ENCODE measurements at places on chromosomes 7 and 10. TPM values are rescaled to one million over a fixed set of nuclear protein-coding genes. Genes with fewer than 3 reads are reported as not detected.

DNA sequence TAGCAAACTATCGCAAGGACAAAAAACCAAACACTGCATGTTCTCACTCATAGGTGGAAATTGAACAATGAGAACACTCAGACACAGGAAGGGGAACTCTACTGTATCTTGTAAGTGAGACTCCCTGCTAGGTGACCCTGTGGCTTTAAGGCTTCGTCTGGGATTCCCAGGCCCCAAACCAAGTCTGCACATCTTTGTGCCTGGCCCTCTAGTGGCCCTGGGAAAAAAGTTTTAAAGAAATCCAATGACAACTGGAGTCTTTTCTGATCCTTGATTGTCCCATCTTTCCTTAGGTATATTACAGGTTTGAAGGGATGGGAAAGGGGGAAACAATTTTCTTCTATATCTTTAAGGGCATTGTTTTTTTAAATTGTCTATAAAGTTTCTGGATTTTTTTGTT lies 10.6 kb upstream of the LIPM start:
- H3K27me3 ChIP-seq: peaks cover 4% of the 10 kb centered on the region
- H3K4me1 ChIP-seq: peaks cover 3% of the 10 kb centered on the region
- H3K27ac ChIP-seq: no peak overlapping the region
- no peaks in the 10 kb centered on the region for H3K36me3 ChIP-seq

DNA sequence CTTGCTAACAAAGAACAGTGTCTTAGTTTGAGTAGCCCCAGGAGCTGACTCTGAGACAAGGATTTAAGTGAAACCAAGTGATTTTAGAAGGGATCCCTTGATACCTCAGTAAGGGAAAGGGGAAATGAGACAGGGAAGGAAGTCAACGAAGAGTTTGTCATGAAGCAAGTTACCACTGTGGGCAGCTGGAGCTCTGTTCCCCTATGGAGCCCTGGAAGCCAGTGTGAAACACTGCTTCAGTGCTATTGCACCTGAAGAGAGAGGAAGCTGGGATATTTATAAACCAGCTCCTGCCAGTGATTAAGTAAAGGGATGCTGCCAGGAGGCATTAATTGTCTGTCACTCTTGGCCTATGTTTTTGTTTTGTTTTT lies 58.9 kb upstream of the WAPL start:
- no peak for DNase-seq
- no peaks in the 10 kb centered on the region for H3K27me3 ChIP-seq
- no peak overlapping the region for H3K27ac ChIP-seq
- peaks cover 6% of the 10 kb centered on the region for H3K4me1 ChIP-seq
- H3K36me3 ChIP-seq: no peaks in the 10 kb centered on the region

GRCh38 chr7:43501870-43502269 lies 81.0 kb upstream of the STK17A start:
- H3K4me3 ChIP-seq: no peak overlapping the region
- no peaks in the 10 kb centered on the region for H3K27me3 ChIP-seq
- DNase-seq: no peak
- H3K36me3 ChIP-seq: no peaks in the 10 kb centered on the region
- no peaks in the 10 kb centered on the region for H3K4me1 ChIP-seq

DNA sequence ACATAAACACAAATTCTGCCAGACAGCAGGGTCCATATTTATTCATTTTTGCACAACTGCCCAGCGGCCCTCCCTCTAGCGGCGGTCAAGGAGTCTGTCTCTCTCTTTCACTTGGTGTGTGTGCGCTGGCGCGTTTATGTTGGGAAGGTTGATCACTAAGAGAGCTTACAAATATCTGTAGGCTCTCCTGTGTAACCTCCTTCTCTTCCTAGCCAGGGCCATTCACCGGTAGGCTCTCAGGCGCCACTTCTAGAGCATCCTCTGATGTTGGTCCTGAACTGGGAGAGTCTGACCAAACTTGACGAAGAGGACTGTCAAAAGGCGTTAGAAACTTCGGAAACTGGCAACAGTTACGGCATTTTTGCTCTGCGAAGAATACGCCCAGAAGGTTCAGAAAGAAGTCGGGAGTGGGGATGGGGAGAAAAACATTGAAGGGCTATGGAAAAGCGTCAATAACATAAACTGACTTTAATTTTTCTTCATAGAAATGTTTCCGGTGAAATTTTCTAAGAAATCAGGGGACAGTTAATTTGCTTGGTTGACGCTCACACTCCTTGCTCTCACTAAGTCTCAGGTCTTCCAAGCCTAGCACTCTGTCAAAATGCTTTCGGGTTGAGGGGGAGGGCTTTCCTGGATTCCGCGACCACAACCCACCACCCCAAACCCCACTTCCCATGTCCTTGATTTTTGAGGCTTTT lies 731.1 kb downstream of the ZWINT start:
- peak; percentile 32 for DNase-seq
- H3K4me3 ChIP-seq: peak overlapping the region; percentile 61
- H3K36me3 ChIP-seq: no peaks in the 10 kb centered on the region

DNA sequence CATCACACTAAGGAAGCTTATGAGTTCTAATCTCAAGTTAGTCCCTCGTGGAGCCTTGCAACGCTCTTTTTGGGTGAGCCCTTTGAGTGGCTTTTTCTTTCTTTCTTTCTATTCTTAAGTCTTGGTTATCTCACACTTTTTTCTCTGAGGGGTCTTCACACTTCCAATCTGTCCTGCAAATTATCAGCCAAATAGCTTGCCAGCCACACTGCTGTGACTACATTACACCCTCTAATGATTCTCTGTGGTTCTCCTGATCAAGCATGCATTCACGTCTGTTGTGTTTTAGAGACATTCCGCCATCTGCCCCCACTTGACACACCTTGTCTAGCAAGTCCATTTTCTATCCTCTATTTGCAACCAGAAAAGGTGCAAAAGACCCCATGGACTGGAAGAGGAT lies 340.2 kb downstream of the THSD7A start:
- no peaks in the 10 kb centered on the region for H3K36me3 ChIP-seq
- H3K4me1 ChIP-seq: no peaks in the 10 kb centered on the region
- H3K27ac ChIP-seq: no peak overlapping the region
- no peak overlapping the region for H3K4me3 ChIP-seq

DNA sequence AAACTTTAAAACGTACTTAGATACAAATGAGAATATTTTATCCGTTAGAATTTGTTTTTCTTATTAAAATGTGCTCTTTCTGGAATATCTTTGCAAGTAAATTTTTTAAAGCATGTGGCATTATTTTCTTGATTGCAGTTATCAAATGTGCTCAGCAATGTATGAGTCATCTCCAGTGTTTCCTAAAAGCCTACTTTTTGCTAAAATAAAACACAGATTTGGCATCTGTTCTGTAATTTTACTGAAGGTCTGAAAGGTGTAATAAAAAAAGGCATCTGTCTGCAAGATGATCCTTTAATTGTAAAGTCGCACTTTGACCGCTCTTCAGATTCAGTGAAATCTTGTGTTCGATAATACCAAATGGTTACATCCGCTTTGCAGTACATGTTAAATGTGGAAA lies 3.4 kb downstream of the GNAT3 start:
- no peak overlapping the region for H3K4me3 ChIP-seq
- H3K27me3 ChIP-seq: no peaks in the 10 kb centered on the region
- no peaks in the 10 kb centered on the region for H3K4me1 ChIP-seq
- no peak for DNase-seq
- no peaks in the 10 kb centered on the region for H3K36me3 ChIP-seq

DNA sequence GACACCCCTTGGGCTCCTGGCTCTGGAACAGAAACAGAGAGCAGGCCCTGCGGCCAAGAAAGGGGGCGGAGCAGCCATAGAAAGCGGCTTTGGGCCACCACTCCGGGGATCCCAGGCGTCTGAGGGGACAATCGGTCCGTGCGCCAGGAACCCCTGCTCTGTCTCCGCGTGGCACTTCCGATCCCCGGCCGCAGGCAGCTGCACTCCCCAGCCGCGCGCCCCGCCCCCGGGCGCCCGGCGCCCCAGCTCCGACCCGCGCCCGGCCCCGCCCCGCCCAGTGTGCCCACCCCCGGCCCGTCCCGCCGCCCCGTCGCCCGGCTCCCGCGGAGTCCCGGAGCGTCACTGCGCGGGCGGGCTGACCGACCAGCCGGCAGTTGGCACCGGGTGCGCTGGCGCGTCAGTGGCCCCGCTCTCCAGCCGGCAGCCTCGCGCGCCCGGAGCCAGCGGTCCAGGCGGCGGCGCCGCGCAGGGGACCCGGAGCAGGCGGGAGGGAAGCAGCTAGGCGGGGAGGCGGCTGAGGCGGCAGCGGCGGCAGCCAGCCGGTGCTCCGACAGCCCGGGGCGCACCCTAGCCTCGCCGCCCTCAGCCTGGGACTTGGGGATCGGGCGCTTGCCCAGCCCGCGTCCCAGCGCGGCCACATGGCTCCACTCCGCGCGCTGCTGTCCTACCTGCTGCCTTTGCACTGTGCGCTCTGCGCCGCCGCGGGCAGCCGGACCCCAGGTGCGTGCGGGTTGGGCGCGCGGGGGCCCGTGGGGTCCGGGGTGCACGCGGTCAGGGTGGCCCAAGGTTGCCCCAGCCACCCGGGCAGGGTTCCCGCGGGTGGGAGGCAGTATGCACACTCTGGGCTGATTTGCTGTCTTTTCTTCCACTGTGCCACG lies at the start of gene ADAMTS14:
Gene ADAMTS14 (plus strand): TSS at position 342 of the 878 bp plus-strand sequence. CDS start 297 bp downstream, at position 639.
- no peak for DNase-seq
- H3K27me3 ChIP-seq: no peaks in the 10 kb centered on the region
- no peak within 1 kb of the TSS for H3K27ac ChIP-seq
- peak within 1 kb of the TSS; percentile 48 for H3K4me3 ChIP-seq

- H3K4me3 ChIP-seq: no peak overlapping the region
- peaks cover 39% of the 10 kb centered on the region for H3K36me3 ChIP-seq
- H3K27me3 ChIP-seq: no peaks in the 10 kb centered on the region
- no peaks in the 10 kb centered on the region for H3K4me1 ChIP-seq
These were observed 22.0 kb downstream of the CSGALNACT2 start for GRCh38 chr10:43160046-43160920.

DNA sequence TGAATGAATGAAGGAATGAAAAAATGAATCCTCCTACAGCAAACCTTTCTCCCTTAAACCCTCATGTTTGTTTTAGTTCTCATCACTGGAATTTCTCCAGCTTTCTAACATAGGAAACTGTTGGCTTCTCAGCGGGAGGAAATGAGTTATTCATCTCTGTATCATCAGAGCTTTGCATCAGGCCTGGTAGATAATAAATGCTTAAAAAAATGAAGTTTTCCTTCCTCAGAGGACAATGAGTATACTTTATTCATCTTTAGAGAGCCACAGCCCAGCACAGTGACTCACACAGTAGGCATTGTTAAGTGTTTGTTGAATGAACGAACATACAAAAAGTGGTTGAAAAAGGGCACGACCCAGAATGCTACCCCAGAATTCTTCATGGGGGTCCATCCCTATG lies 62.6 kb downstream of the COL13A1 start:
- no peak for DNase-seq
- no peak overlapping the region for H3K27ac ChIP-seq
- H3K27me3 ChIP-seq: no peaks in the 10 kb centered on the region

- H3K4me1 ChIP-seq: no peaks in the 10 kb centered on the region
- no peak for DNase-seq
- no peaks in the 10 kb centered on the region for H3K36me3 ChIP-seq
- H3K27me3 ChIP-seq: no peaks in the 10 kb centered on the region
- no peak overlapping the region for H3K4me3 ChIP-seq
These were observed 127.6 kb downstream of the JCAD start for GRCh38 chr10:29931833-29932232.

- H3K4me1 ChIP-seq: no peaks in the 10 kb centered on the region
- H3K27me3 ChIP-seq: no peaks in the 10 kb centered on the region
- H3K27ac ChIP-seq: no peak overlapping the region
These were observed 82.3 kb downstream of the TAX1BP1 start for GRCh38 chr7:27822245-27822644.

- no peaks in the 10 kb centered on the region for H3K27me3 ChIP-seq
- H3K36me3 ChIP-seq: no peaks in the 10 kb centered on the region
- H3K4me1 ChIP-seq: no peaks in the 10 kb centered on the region
- DNase-seq: no peak
These were observed 99.1 kb downstream of the ZNF365 start for GRCh38 chr10:62473241-62473640.

- DNase-seq: no peak
- peaks cover 49% of the 10 kb centered on the region for H3K4me1 ChIP-seq
- H3K27me3 ChIP-seq: no peaks in the 10 kb centered on the region
- H3K4me3 ChIP-seq: no peak overlapping the region
- H3K27ac ChIP-seq: no peak overlapping the region
These were observed 80.7 kb downstream of the FZD1 start for GRCh38 chr7:91344911-91345310.

DNA sequence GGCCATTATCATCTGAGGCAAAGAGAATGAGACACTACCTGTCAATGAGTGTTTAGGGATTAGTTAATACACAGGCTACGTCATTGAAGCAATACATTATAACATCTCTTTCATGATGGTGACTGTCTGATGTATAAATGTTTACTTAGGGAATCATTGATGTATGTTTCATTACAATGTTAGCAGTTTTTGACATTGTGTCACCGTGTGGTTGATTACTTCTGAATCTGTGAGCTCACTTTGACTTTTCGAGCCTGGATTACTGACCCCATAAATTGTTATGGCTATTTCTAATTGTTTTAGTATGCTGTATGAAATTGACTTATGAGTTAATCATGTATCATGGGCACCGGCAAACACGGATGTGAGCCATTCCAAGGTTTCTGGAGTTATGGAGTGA lies 494.0 kb downstream of the MAGI2 start:
- no peaks in the 10 kb centered on the region for H3K36me3 ChIP-seq
- no peak overlapping the region for H3K27ac ChIP-seq
- no peaks in the 10 kb centered on the region for H3K4me1 ChIP-seq
- H3K27me3 ChIP-seq: no peaks in the 10 kb centered on the region
- no peak for DNase-seq
- no peak overlapping the region for H3K4me3 ChIP-seq

GRCh38 chr10:60430017-60430416 lies 40.3 kb upstream of the ANK3 start:
- H3K36me3 ChIP-seq: no peaks in the 10 kb centered on the region
- H3K4me3 ChIP-seq: no peak overlapping the region
- DNase-seq: no peak
- no peaks in the 10 kb centered on the region for H3K4me1 ChIP-seq
- peak overlapping the region; percentile 25 for H3K27ac ChIP-seq

- DNase-seq: no peak
- no peak overlapping the region for H3K27ac ChIP-seq
- no peaks in the 10 kb centered on the region for H3K36me3 ChIP-seq
- no peak overlapping the region for H3K4me3 ChIP-seq
- H3K4me1 ChIP-seq: no peaks in the 10 kb centered on the region
These were observed 8.3 kb upstream of the SLC18A3 start for GRCh38 chr10:49601857-49602256.

GRCh38 chr10:100158044-100158805 lies 27.6 kb downstream of the ERLIN1 start:
- H3K36me3 ChIP-seq: peaks cover 20% of the 10 kb centered on the region
- no peak overlapping the region for H3K27ac ChIP-seq
- no peaks in the 10 kb centered on the region for H3K27me3 ChIP-seq

GRCh38 chr10:45441239-45442190 lies 67.5 kb downstream of the ALOX5 start:
- H3K36me3 ChIP-seq: no peaks in the 10 kb centered on the region
- no peak for DNase-seq
- no peaks in the 10 kb centered on the region for H3K4me1 ChIP-seq

GRCh38 chr10:34599026-34599795 lies 215.9 kb downstream of the PARD3 start:
- no peak for DNase-seq
- no peaks in the 10 kb centered on the region for H3K27me3 ChIP-seq

Gene SYNPO2L
- total RNA-seq: 178 TPM

Gene LRIT1
- total RNA-seq: not detected

Gene TMEM176B
- total RNA-seq: 84.4 TPM

Gene C10orf67
- total RNA-seq: 0.46 TPM

Gene HSPA12A
- 12.6 TPM for total RNA-seq

Gene FLNC
- 848 TPM for total RNA-seq

Gene DMTF1
- 17.7 TPM for total RNA-seq
